ENCODE measurements at places on chromosomes 1 and 21.

GRCh38 chr1:218666263-218666662 is 321.1 kb downstream of the TGFB2 start:
- H3K27ac ChIP-seq: no peak overlapping the region
- no peaks in the 10 kb centered on the region for H3K36me3 ChIP-seq
- H3K4me1 ChIP-seq: peaks cover 2% of the 10 kb centered on the region
- H3K27me3 ChIP-seq: no peaks in the 10 kb centered on the region

DNA sequence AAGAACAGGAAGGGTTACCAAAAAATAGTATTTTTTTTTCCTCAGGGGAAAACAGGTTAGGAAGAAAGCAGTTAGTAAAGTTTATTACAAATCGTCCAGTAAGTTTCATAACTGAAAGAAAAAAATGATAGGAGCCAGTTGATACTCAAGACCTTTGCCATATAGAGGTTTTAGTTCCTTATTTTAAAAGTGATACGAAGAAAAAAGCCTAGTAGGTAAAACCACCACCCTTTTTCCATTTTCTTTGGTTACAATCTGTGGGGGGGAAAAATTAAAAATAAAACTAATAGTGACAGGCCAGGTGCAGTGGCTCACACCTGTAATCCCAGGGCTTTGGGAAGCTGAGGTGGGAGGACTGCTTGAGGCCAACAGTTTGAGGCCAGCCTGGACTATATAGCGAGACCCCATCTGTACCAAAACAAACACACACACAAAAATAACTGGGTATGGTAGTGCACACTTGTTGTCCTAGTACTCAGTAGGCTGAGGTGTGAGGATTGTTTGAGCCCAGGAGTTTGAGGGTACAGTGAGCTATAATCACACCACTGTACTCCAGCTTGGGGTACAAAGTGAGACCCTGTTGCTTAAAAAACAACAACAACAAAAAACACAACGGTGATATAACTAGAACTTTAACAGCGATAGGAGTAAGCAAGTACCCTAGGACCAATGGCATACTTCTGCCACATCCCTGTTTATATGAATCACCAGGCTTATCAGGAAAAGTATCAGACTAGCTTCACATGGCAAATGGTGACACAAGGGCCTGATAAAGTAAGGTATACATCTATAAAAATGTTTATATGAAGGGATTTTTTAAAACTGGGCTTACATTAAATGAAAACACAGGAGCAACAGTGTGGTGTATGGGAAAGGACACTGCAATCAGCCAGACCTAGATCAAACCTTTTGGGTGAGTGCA is 5.4 kb downstream of the TMEM59 start:
- no peaks in the 10 kb centered on the region for H3K27me3 ChIP-seq
- H3K4me3 ChIP-seq: no peak overlapping the region
- H3K4me1 ChIP-seq: peaks cover 8% of the 10 kb centered on the region
- DNase-seq: peak; percentile 47

DNA sequence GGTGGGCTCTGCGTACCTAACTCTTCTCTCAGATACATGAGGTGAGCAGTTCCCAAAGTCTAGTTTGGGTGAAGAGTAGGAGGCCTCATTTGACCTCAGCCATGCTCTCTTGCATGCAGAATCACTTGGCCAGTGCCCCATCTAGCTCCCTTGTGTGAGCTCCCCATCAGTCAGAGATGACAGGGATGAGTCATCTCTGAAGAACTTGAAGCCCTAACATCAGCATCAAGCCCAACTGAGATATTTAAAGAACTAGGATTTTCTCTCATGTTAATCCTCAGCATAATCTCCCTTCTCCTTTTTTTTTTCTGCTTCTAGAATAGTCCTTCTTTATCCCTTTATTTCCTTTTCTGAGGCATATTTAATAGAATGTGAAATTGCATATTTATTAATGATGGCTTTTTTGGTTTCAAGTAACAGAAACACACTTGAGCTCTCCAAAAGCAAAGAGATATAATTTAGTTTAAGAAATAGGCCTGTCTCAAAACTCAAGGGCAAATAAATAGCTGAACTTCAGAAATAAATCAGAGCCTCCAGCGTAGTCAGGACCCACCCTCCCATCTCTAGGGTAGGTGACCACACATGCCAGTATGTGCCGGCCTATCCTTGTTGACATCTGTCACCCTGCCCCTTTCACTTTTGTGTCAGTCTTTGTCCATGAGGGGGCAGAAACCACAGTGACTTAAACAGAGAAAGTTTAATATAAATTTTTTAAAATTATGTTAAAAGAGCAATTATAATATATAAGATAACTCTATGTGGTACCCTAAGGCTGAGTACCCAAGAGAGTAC is 112.3 kb downstream of the TSEN15 start:
- H3K27ac ChIP-seq: peak overlapping the region; percentile 29
- peaks cover 11% of the 10 kb centered on the region for H3K4me1 ChIP-seq
- H3K36me3 ChIP-seq: no peaks in the 10 kb centered on the region
- no peaks in the 10 kb centered on the region for H3K27me3 ChIP-seq

- no peaks in the 10 kb centered on the region for H3K36me3 ChIP-seq
- no peak for DNase-seq
- H3K4me1 ChIP-seq: no peaks in the 10 kb centered on the region
- H3K27me3 ChIP-seq: no peaks in the 10 kb centered on the region
- no peak overlapping the region for H3K4me3 ChIP-seq
- no peak overlapping the region for H3K27ac ChIP-seq
These were observed 71.9 kb downstream of the PLD5 start for GRCh38 chr1:242452573-242452972.

DNA sequence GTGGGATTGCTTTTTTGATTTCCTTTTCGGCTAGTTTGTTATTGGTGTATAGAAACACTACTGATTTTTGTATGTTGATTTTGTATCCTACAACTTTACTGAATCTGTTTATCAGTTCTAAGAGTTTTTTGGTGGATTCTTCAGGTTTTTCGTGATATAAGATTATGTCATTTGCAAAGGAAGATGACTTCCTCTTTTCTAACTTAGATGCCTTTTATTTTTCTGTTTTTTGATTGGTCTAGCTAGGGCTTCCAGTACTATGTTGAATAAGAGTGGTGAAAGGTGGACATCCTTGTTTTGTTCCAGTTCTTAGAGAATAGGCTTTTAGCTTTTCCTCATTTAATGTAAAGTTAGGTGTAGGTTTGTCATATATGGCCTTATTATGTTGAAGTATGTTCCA is 13.1 kb upstream of the NHLH2 start:
- H3K36me3 ChIP-seq: no peaks in the 10 kb centered on the region
- H3K27me3 ChIP-seq: no peaks in the 10 kb centered on the region
- H3K27ac ChIP-seq: no peak overlapping the region
- H3K4me1 ChIP-seq: no peaks in the 10 kb centered on the region

DNA sequence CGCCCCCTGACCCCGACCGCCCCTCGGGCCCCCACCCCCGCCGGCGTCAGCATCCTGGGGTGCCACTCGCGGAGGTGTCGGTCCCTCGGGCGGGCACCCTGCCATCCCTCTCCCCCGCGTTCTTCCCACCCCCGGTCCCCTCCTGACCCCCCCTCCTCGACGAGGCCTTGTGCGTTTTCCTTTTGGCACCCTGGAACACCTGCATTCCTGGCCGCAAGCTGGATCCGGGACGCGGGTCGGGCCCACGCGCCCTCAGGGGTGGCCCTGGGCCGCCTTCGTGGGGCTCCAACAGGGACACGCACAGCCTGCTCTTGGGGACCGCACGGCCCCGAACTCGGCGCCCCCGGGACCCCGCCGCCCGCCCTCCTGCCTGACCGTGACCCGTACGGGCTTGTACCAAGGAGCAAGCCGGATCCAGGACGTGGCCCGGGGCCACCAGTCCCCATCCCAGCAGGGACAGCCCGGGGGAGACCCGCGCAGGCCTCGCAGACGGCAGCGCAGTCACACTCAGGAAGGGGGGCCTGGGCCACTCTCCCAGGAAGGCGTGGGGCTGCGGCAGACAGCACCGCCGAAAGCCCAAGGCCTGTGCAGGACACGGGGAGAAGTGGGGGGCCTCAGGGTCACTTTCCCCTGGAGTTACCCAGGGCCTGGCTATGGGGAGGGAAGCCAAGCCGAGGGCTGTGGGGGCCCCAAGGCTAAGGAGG is 579 bp upstream of the SLC19A1 start:
- peak overlapping the region; percentile 15 for H3K27ac ChIP-seq
- no peak for DNase-seq
- no peaks in the 10 kb centered on the region for H3K36me3 ChIP-seq
- H3K27me3 ChIP-seq: peaks cover 9% of the 10 kb centered on the region

DNA sequence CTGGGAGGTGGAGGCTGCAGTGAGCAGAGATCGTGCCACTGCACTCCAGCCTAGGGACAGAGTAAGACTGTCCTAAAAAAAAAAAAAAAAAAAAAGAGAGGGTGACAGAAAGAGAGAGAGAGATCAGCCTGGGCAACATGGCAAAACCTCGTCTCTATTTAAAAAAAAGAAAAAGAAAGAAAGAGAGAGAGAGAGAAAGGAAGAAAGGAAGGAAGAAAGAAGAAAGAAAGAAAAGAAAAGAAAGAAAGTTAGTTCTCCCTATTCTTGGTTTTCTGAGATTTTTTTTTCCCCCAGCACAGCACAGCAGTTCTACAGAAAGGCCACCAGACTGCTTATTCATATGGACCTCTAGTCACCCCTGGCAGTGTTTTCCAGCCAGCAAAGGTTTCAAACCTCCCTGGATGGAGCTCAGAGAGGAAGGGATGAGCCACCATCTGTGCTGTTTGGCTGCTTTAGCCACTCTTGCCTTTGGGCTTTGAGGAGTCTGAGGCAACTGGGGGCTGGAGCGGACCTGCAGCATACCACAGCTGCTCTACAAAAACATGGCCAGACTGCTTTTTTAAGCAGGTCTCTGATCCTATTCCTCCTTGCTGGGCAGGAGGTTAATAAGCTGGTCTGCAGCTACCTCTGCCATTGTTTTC is 10.6 kb downstream of the S100A6 start:
- H3K27ac ChIP-seq: no peak overlapping the region
- H3K36me3 ChIP-seq: no peaks in the 10 kb centered on the region
- peaks cover 14% of the 10 kb centered on the region for H3K4me1 ChIP-seq
- DNase-seq: peak; percentile 60
- no peaks in the 10 kb centered on the region for H3K27me3 ChIP-seq

- H3K27me3 ChIP-seq: no peaks in the 10 kb centered on the region
- DNase-seq: no peak
- H3K4me3 ChIP-seq: no peak overlapping the region
These were observed 49.8 kb downstream of the GATAD2B start for GRCh38 chr1:153872934-153873333.

DNA sequence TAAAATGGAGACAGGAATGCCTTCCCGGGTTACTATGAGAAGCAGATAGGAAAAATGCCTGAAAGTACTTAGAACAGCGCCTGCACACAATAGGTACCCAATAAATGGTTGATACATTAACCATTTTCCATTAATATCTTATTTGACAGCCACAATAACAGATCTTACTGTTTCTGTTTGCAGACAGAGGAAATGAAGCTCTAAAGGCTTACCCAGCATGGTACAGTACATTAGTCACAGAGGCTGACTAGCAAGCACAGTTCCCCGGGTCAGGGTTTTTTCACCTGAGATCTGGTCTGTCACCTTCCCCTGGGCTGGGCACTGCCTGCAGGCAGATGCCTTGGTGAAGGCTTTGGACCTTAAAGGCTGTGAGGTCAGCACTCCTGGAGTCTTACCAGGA is 2.9 kb downstream of the TRIM63 start:
- DNase-seq: no peak
- no peak overlapping the region for H3K4me3 ChIP-seq
- H3K27me3 ChIP-seq: peaks cover 76% of the 10 kb centered on the region
- H3K4me1 ChIP-seq: no peaks in the 10 kb centered on the region

DNA sequence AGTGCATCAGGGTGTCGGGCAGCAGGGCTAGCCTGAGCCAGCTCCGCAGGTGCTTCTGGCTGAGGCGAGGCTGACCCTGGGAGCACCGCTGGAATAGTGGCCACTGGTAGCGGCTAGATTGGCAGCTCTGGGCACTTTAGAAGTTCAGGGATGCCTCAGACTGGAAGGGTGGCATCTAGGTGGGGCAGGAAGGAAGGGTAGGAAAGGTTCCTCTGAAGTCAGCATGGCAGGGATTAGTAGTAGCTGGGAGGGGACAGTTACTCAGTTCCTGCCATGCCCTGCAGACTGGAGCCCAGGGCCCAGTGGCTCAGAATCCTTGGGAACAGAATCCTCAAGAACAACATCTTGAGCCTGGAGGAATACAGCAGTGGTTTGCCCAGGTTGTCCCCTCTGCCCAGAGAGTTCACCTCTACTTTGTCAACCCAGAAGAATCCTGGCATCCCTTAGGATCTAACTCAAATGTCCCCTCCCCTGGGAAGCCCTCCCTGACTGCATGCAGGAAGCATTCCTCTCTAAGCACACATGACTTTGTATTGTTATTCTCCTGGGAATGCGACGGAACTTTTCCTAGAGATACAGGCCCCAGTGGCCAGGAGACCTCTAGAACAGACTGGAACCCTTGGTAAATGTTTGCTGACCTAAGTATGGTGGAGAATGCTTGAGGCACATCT is 39.5 kb upstream of the BCAR3 start:
- no peaks in the 10 kb centered on the region for H3K27me3 ChIP-seq
- peaks cover 7% of the 10 kb centered on the region for H3K4me1 ChIP-seq
- no peak overlapping the region for H3K4me3 ChIP-seq
- H3K36me3 ChIP-seq: no peaks in the 10 kb centered on the region
- DNase-seq: no peak

DNA sequence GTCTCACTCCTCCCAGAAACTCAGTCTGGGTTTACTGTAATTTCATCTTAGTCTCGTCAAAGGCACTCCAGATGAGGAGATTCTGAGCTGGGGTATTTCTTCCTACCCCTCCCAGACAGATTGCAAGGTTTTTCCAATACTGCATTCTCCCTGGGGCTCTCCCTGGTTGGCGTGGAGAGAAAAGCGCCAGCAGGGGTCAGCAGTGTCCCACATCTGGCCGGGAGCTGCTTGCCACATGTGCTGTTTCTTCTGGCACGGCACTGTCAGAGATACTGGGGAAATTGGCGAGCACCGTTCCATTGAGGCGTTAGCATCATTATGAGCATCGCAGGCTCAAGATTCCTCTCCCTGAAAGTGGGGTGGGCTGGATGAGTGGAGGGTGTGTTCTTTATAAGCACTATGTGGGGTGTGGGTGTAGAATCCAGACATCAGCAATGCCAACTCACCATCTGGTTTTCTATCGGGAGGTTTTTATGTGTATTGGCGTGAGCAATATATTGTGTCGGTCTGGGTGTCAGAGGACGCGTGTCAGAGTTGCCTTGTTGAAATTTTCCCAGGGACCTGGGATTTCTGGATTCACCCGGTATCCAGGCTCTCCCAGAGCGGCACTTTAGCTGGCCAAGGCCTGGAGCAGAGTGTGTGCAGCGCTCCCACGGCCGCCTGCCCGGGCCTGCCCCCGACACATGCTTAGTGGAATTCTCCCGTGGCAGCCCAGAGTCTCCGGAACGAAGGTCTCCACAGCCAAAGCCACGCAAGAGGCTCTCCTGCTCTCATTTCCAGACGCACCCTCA is 8.0 kb upstream of the NAV1 start:
- H3K27me3 ChIP-seq: no peaks in the 10 kb centered on the region
- no peaks in the 10 kb centered on the region for H3K36me3 ChIP-seq
- no peak overlapping the region for H3K4me3 ChIP-seq
- DNase-seq: peak; percentile 83
- peaks cover 13% of the 10 kb centered on the region for H3K4me1 ChIP-seq
- no peak overlapping the region for H3K27ac ChIP-seq

GRCh38 chr1:63112155-63112900 is 210.0 kb upstream of the FOXD3 start:
- no peaks in the 10 kb centered on the region for H3K36me3 ChIP-seq
- no peak overlapping the region for H3K27ac ChIP-seq
- peak; percentile 31 for DNase-seq
- no peaks in the 10 kb centered on the region for H3K4me1 ChIP-seq
- H3K27me3 ChIP-seq: no peaks in the 10 kb centered on the region

All from IMR-90 (cell line).